ENCODE measurements at places on chromosomes 5 and 9.
A peak's percentile ranks its signal among the peaks of the same experiment; 100 is the strongest.

GRCh38 chr5:3364433-3364832 lies 231.2 kb upstream of the IRX1 start:
- DNase-seq, result no peak

DNA sequence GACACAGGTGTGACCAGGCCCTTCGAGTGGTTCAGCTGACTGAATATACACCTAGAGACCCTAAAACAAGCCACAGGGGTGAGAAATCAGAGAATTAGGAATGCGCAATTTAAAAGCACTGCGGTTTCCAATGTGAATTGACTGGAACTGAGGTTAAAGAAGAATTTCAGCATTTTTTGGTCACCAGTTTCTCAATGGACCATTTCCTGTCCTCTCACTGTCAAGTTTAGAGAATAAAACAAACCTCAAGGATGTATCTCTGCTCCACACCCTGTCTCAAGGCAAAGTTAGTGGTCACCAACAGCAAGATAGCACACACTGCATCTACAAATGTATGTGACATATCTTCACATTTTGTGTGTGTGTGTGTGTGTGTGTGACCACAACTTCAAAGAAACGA lies 143.8 kb upstream of the MAP3K1 start:
- DNase-seq, result no peak

DNA sequence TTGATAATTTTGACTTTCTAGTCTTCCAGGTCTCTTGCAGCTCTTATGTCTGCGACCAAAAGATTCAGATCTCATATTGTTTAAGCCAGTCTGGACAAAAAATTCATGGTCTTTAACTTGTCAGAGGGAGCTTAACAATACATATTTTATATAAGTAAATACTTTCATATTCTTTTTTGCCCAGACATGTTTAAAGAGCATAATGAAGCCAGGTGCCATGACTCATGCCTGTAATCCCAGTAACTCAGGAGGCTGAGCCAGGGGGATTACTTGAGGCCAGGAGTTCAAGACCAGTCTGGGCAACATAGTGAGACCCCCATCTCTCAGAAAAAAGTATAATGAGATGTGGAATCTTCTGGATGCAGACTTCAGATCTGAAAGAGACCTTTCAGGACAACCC lies 69.8 kb downstream of the JMY start:
- no peak for DNase-seq

DNA sequence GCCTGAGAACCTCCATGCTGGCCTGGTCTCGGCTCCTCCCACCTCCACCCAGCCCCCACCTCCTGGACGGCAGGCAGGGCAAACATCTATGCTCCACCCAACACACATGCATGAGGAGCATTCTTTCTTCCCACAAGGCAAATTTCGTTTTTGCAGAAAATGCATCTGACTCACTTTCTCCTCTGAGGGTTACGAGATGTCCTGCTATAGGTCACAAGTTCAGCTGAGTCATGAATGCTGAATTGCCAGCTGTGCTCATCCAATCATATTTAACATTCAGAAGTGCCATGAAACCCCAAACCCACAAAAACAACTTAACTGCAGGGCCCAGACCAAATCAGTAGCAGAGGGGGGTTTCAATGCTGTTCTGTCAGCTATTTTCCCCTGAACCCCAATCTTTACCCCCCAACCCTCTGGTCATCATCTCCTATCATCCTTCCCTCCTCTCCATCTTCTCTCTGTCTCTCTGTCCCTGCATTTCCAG lies 39.0 kb upstream of the OSMR start:
- DNase-seq, result no peak

GRCh38 chr9:37102486-37102885 lies 17.9 kb upstream of the ZCCHC7 start:
- no peak for DNase-seq

DNA sequence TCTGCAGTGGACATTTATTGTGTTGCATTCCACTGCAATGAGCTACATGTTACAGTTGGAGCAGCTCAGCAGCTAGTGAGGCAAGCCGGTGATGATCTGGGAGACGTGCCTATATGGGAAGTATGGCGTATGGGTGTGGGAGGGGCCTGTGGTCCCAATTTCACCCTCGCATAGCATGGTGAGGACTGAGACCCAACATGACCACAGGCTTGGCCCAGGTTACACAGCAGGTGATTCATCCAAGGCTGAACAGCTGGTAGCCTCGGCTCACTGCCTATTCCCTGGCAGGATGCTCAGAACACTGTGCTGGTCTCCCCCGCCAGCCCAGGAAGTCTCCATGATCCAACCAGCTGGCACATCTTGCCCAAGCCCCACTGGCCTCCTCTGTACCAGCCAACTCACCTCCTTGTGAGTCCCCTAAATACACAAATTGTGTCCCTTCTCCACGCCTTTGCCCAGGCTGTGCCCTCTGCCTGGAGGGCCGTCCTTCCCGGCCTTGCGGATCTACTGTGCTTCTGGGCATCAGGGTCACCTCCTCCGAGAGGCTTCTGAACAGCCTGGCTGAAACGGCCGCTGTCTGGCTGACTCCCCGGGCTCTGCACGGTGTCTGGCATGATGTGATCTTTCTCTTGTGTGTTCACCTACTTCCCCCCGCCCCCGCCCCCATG lies 81.4 kb downstream of the NSUN2 start:
- DNase-seq, result no peak

GRCh38 chr5:68288707-68289134 lies 73.2 kb downstream of the PIK3R1 start:
- DNase-seq, result no peak

GRCh38 chr9:108049026-108049607 lies 559.5 kb upstream of the KLF4 start:
- DNase-seq, result no peak

DNA sequence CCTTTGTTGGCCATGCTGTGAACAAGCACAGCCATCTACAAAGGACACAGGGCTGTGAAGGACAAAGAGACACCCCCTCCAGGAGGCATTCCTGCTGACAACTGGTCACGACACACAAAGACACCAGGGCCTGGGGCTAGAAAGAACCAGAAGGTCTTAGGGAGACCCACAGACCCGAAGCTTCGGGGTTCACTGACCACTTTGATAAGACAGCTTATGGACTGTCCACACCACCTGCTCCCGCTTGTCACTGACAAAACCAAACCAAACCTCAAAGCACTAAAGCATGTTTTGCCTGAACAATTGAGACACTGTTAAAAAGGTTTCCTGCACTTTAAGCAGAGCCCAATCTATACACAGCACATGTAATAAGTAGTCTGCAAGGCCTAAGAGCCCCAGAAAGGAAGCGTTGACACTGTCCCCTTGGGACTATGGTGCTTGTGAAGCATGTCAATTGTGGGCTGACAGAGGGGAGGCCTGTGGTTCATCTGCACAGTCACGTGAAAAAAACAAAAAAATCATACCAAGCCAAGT lies 185.0 kb downstream of the GAPVD1 start:
- DNase-seq, result peak; percentile 13

DNA sequence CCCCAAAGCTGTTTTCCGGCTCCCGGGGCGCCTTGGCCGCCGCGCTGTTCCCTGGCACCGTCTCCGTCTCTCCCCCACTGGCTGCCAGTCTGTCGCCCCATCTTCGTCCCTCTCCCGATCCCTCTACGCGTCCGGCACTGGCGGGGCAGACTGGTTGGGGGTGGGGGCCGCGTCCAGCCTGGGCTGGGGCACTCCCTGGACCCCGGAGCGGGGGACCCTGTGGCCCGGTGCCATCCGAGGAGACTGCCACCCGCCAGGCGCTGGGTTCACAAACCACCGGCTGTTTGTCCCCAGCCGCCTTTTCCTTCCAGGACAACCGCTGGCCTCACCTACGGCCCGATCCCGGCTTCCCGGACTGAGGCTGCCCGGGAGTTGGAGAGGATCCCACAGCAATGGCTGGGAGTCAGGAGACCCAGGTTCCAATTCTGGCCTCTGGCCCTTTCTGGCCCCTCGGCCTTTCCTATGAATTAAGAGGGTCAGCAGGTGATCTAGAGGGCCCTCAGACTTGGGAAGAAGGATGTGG lies 1.0 kb upstream of the FIBCD1 start:
- no peak for DNase-seq

GRCh38 chr9:22307013-22307711 lies 139.5 kb upstream of the DMRTA1 start:
- peak; percentile 53 for DNase-seq

GRCh38 chr9:90906316-90907055 lies 104.9 kb downstream of the SYK start:
- DNase-seq, result no peak

DNA sequence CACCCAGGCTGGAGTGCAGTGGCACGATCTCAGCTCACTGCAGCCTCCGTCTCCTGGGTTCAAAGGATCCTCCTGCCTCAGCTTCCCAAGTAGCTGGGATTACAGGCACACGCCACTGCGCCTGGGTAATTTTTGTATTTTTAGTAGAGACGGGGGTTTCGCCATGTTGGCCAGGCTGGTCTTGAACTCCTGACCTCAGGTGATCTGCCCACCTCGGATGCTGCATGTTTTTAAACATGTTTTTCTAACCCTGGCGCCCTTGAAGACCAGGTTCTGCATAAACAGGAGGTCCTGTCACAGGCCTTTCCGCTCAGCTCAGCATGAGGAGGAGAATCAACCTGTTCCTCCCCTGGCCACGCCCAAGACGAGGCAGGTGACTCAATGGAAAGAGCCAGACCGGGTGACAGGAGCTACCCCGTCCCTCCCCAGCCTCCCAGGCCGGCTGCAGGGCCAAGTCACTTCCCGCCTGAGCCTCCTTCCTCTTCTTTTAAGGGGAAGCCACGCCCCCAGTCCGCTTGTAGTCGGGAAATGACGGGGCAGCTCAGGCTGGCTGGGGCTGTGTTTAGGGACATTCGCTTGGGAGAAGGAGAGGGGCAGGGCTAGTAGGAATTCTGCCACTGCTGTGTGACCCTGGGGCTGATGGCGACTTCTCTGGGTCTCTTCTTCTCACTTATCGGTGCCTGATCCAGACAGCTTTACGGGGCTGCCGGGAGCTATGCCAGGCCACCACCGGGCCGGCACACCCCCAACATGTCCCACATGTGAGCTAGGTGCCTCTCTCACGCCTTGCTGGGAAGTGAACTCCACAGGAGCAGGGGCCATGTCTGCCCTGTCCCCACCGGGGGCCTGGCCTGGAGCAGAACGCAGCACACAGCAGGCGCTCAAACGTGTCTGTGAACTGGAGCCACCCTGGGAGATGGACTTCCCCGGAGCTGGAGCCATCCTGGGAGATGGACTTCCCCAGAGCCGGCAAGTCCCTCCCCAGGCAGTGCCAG lies 6.1 kb downstream of the NOTCH1 start:
- no peak for DNase-seq

GRCh38 chr9:136570191-136570845 lies 24.5 kb upstream of the NOTCH1 start:
- no peak for DNase-seq

GRCh38 chr5:37112383-37112991 lies 136.7 kb downstream of the CPLANE1 start:
- DNase-seq, result no peak

DNA sequence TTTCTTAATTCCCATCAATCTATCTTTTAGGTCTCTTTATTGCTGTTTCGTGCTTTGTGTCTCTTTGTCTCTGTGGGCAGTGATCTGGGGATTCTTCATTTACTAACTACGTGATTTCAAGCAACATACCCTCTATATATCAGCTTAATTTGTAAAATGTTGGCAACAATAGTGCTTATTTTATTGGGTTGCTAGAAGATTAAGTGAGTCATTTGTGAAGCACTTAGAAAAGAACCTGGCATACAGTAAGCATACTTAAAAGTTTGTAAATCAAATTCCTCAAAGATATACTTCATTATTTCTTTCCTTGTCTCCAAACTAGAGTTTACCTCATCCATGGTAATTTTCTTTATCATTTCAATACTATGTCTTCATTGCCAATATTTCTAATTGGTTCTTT lies 669.7 kb downstream of the MAT2B start:
- DNase-seq, result no peak

DNA sequence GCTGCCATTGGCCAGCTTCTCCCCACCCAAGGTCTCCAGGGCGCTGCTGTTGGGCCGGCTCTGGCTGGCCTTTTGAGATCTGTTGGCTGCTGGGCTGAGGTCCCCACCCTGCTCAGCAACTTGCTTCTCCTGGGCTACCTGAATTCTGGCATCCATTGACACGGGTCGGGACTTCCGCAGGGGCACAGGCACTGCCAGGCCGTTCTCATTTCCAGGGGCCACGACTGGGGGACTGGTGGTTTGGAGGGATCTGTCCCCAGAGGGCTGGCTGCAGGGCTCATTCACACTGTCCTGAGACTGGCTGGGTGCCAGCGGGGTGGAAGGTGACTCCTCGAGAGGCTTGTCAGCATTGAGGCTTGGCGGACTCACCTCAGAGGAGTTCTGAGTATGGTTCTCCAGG lies 87.1 kb upstream of the FBXW11 start:
- no peak for DNase-seq

- DNase-seq, result no peak
These were observed 481.3 kb downstream of the GADD45G start for GRCh38 chr9:90086101-90086511.

DNA sequence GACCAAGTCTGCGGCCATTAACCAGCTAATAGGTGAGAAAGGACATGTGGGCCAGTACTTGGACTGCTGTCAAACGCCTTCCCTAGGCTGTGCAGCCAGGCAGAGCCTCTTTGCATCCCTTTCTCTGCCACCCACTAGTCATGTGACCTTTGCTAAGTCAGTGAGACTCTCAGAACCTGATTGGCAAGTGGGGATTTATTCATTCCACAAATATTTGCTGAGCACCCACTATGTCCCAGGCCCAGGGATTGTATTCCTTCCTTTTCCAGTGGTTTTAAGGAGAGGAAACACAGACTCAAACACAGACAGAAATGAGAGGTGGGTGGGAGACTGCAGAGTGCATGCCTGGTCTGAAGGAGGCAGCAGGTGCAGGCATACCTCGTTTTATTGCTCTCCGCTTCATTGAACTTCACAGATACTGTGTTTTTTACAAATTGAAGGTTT lies 71.6 kb upstream of the GALNT10 start:
- peak; percentile 36 for DNase-seq

DNA sequence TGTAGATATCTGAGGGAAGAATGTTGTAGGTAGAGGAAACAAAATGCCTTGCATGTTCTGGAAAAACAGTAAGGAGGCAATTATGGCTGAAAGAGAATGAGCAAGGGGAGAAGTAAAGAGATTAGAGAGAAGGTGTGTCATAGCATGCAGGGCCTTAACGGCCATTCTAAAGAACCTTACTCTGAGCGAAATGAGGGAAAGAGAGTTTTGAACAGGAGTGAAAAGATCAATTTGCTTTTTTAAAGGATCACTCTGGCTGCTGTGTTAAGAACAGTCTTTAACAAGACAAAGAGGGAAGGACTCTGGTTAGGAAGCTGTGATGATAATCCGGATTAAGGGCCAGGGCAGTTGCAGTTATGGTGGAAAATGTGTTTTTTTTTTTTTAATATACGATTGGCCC lies 22.6 kb downstream of the PTBP3 start:
- no peak for DNase-seq

DNA sequence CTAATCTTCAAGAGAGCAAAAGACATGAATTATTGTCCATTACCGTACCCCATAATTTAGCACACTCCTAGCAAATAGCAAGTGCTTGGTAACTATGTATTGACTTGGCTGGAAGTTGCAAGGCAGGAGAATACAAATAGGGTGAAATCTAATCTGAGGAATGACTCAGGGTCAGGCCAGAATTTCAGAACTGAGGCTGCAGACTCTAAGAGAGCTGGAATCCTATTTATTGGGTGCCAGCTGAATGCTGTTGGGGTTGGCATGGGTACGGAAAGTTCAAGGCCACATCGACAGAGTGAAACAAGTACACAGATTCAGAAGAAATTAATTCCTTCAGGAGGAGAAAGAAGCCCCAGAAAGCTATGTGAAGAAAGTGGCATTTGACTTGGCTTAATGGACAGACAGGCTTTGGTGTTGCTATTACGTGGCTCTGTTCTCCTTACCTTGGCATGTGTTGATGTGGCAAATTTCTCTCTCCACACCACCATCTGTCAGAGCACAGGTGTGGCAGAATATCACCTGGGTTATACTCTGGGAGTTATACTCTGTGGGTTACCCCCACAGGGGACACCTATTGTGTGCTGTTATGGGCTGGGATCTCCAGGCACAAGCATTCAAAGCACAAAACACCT lies 20.9 kb upstream of the ASTN2 start:
- DNase-seq, result no peak
